ENCODE measurements at places on chromosomes 16 and 17. TPM values are rescaled to one million over a fixed set of nuclear protein-coding genes. Genes with fewer than 3 reads are reported as not detected.
A peak's percentile ranks its signal among the peaks of the same experiment; 100 is the strongest.

The ZNF597 gene
- total RNA-seq, result 1.5 TPM

The TIMP2 gene
- 114 TPM for total RNA-seq

The CACNA1H gene
- 4.2 TPM for total RNA-seq

The SGSM2 gene
- 23.0 TPM for total RNA-seq

The AIPL1 gene
- total RNA-seq, result not detected

The SLX4 gene
- 3.2 TPM for total RNA-seq

The SLFN14 gene
- total RNA-seq, result not detected

The DPEP1 gene
- not detected for total RNA-seq

The ZNF652 gene
- total RNA-seq, result 18.6 TPM

The ULK2 gene
- total RNA-seq, result 14.6 TPM

The CSH2 gene
- not detected for total RNA-seq

The WNK4 gene
- not detected for total RNA-seq

The DBNDD1 gene
- 6.3 TPM for total RNA-seq

The CNGB1 gene
- not detected for total RNA-seq

DNA sequence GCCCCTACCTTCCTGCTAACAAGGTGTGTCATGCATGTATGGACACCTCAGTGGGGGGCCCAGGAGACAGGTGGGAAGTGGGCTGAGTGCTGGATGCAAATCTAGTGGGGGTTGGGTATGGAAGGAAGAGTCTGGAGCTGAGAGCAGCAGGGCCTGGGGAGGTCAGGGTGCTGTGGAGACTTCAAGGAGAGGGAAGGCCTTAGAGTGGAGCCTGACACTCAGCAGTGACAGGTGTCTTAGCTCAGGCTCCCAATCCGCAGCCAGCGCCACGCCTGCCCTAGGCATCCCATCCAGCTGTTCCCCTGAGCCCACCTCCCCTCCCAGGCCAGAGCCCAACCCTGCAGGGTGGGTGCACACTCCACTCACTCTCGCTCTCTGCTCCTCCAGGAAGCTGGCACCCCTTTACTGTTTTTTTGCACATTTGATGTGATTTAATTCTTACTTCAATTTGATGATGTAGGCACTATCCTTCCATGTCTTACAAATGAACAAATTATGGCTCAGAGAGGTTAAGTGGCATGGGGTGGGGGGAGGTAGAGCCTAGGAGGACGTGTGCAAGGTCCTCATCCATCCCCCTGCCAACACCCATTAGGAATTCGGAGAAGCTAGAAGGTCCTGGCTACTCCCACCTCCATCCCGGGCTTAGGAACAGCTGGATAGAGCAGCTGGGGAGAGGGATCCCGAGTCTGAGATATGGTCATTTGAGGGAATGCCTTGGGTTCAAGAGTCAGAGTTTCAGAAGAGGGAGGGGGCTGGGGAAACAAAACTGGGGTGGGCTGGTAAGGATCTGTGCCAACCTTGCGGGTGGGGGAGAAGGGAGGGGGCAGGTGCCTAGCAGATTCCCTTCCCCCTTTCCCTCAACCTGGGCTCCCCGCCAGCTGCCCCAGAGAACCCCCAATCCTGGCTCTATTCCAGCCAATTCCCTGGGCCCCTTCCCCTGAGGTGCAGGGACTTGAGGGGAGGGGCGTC lies 2.1 kb downstream of the FAM171A2 start:
- DNase-seq, result no peak

GRCh38 chr17:1153795-1154546 lies 25.8 kb downstream of the ABR start:
- peak; percentile 88 for DNase-seq

GRCh38 chr16:85047867-85048455 lies 20.4 kb downstream of the KIAA0513 start:
- peak; percentile 40 for DNase-seq

DNA sequence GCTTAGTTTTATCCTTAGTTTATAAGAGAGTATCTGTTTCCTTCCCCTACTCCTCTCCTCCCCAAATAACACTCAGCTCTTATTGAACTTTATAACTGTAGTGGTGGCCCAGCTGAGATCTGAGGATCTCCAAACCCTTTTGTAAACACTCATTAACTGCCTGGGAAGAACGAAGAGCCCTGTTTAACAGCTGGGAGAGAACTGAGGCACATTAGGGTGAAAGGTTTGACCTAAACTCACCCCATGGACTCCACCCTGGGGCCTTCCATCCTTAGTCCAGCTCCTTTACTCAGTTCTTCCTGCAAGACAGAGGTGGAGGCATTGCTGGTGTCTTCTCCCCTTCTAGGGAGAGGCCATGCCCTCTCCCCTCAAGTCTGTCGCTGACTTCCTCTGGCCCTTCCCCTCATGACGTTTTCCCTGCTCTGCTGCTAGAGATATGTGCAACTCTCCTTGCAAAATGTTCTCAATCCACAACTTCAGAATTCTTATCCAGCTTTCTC lies 1.2 kb upstream of the RARA start:
- DNase-seq, result no peak

GRCh38 chr17:66542129-66542966 lies 239.9 kb downstream of the PRKCA start:
- DNase-seq, result no peak

DNA sequence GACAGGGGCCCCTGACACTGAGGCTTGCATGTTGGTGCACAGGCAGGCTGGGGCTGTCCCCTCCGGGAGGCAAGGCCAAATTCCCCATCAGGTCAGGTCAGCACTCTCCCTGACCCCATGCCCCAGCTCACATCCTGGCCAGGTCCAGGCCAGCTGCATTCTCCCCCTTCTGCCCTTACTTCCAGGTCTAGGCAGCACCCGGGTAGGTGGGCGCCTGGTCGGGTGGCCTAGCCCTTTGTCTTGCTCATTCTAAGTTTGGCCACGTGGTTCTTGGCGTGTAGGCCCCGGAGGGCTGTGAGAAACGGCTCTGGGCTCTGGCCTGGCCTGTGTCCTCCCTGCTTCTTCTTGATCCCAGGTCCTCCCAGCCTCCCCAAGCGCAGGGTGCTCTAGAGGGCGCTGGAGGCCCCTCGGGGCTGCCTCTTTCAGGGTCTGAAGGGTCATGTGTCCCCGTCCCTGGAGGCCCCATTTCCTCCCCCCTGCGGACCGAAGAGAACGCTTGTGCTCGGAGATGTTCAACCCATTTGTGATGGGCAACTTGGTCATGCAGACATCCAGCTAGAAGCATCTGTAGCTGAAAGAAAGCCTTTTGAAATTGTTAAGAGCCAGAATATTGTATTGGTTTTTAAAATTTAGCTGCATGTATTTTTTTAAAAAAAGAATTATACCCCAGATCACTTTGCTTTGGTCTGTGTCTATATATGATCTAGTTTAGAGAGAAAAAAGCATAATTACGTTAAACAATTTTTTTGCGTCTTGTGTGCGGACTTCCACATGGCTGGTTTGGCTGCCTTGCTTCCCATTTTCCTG lies 6.7 kb downstream of the BAHCC1 start:
- DNase-seq, result peak; percentile 75

DNA sequence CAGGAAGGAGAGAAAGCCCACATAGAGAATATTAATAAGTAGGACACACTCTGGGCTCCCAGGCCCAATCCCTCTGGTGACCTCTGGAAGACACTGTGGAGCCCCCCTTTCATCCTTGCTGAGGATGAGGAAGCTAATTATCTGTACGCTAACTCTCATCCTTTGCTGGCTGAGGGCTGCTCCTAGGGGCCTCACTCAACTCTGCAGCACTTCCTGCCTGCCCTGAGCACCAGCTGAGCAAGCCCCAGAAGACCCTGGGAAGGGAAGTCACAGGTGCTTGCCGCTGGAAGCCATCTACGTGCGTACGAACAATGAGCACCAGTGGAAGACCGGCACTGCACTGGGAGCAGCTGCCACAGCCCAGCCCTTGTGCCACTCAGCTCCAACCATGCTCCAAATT lies 145.8 kb upstream of the CDH5 start:
- DNase-seq, result no peak

GRCh38 chr16:75374388-75374787 lies 58.9 kb downstream of the CFDP1 start:
- DNase-seq, result no peak

- DNase-seq, result no peak
Observed at GRCh38 chr17:37338847-37339246, 36.9 kb upstream of the C17orf78 start.

GRCh38 chr17:40068917-40069750 lies 6.4 kb downstream of the THRA start:
- peak; percentile 96 for DNase-seq

GRCh38 chr16:89697161-89697615 lies 4.3 kb downstream of the SPATA2L start:
- DNase-seq, result peak; percentile 46

GRCh38 chr17:304461-304860 lies 48.1 kb downstream of the RPH3AL start:
- peak; percentile 58 for DNase-seq

- no peak for DNase-seq
Observed at GRCh38 chr17:29959658-29960337, 18.4 kb downstream of the EFCAB5 start.

GRCh38 chr17:36930583-36930900 lies 6.7 kb upstream of the LHX1 start:
- DNase-seq, result no peak

DNA sequence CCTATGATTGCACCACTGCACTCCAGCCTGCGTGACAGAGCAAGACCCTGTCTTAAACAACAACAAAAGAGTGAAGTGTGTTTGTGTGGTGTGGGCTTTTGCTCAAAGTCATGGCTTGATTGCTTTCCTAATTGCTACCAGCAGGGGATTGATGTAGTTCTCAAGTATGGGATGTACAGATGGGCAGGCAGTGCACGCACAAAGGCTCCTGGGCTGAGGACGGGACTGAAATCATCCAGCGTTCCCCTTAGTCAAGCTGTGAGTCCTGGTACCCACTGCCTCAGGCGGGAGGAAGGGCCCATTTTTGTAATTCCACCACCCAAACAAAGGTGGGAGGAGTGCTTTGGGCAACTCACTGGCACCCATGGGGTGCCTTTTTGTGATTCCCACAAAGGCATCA lies 47.3 kb downstream of the GDE1 start:
- no peak for DNase-seq

DNA sequence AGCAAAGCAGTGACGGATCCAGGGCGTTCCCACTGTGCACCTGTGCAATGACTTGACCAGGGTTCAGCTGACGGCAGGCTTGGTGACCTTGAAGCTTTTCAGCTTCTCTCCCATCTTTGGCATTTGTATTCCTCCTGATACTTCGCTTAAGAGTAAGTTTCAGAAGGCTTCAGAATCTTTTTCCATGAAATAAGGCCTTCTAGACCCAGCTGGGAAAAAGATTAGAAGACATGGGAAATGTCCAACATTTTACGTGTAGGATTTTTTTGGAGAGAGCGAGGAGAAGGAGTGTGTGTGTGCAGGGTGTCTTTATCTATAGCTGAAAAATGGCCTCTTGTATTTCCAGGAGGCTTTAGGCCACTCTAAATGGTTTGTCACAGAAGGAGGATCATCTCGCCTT lies 104.1 kb downstream of the BANP start:
- no peak for DNase-seq

- DNase-seq, result no peak
Observed at GRCh38 chr16:25966172-25967097, 274.7 kb downstream of the HS3ST4 start.

All from Right ventricle myocardium superior (tissue), 1 donor.